ENCODE measurements at places on chromosomes 4 and X.

DNA sequence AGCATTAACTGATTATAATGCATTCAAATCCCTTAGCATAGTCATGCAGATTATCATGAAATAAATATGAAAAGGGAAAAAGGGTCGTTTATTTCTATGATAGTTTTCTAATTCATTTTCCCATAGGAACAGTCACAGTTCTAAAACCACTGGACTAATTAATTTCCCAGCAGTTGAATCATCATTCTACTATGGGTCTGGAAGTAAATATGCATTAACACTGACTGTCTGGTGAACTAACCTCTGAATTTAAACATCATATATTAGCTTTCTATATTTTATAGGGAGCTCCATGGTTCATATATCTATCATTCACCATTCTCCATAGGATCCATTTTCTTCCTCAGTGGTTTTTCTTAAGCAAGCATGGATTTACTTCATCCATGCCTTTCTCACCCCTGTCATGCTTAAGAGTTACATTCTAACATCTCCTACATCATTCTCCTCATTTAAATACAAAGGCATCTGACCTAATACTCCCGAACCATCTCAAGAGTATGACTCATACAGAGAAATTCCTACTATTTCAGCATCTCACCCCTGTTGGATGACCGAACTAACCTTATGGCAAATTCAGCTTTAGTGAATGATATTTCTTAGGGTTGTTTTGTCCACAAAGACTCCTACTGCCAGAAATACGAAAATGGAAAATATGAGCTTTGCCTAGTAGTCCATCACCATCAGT lies 198.7 kb upstream of the ADAMTS3 start:
- no peak for DNase-seq

- DNase-seq: no peak
These were observed 25.5 kb downstream of the MMAA start for GRCh38 chr4:145644699-145645098.

DNA sequence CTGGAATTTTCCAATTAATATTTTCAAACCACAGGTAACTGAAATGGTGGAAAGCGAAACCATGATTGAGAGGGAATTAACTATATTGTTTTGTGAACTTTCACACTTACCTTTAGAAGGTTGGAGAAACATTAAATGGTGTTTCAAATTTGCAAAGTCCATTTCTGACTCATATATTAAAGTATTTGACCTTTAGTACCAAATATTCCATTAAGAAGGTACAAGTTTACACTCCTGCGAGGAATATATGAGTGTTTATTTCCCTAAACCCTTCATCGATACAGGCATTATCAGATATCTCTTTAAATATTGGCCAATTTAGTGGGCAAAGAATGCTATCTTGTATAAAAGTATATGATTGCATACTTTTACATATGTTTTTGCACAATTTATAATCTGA lies 44.1 kb upstream of the NPNT start:
- DNase-seq: no peak

GRCh38 chrX:151901826-151902225 lies 10.9 kb upstream of the MAGEA4 start:
- no peak for DNase-seq

- no peak for DNase-seq
These were observed 336.6 kb downstream of the SLITRK2 start for GRCh38 chrX:146154191-146154590.

- DNase-seq: peak; percentile 5
These were observed 108.4 kb downstream of the LINC00632 start for GRCh38 chrX:140817943-140818342.

- no peak for DNase-seq
These were observed 84.0 kb downstream of the RTL9 start for GRCh38 chrX:110442635-110443034.

DNA sequence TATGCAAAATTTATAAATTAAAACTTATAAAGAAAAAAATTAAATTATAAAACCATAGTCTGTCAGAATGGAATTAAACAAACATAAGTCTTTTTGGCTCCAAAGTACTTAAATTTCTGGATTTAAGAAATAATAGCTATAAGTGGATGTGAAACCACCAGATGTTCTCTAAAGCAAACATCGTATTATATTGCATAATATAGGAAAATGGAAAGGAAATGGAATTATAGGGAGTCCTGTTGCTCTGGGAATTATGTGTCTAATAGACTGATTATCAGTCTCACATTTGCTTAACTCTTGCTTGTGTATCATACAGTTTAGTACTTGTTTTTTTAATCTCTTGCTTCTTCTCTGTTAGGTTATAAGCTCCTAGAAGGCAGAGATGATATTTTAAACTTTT lies 819.2 kb downstream of the RAPGEF2 start:
- no peak for DNase-seq

GRCh38 chr4:25320773-25321172 lies 8.2 kb downstream of the ZCCHC4 start:
- DNase-seq: no peak

GRCh38 chrX:4547213-4547836 lies 833.9 kb upstream of the PRKX start:
- DNase-seq: peak; percentile 53

GRCh38 chr4:176340871-176341685 lies 21.3 kb downstream of the SPCS3 start:
- peak; percentile 65 for DNase-seq

GRCh38 chrX:73940893-73941470 lies 363.0 kb upstream of the ZCCHC13 start:
- no peak for DNase-seq

GRCh38 chr4:134862116-134862515 lies 660.5 kb upstream of the PABPC4L start:
- no peak for DNase-seq

DNA sequence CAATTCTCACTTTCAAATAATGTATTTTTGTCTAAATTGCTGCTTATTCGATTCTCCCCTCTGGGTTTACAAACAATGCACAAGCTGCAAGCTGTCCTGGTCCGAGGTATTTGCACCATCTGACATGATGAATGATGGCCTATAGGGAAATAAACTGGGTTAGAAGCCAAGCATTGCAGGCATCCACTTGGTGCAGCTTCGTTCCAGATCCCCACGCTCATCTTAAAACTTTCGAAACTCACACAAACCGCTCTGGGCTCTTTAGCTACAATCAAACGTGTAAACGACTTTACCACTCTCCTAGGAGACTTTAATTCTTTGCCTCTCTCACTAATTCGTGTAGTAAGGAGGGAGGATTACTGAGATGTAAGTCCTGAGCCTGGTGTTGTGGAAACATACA lies 19.0 kb downstream of the PHKA2 start:
- DNase-seq: no peak

DNA sequence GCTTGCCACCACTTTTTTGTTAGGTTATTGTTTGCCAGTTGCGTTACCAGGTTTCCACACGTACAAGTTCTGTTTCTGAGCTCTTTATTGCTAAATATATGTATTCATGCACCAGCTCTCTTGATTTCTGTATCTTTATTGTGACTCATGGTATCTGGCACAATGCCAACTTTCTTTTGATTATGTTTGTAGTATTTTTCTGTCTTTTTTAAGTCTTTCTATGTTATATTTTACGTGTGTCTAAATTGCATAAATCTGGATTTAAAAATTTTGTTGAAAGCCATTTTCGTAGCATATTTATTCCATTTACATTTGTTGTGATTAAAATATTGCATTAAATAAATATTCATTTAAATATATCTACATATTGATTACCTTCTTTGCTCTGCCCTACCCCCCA lies 73.8 kb downstream of the KDM6A start:
- no peak for DNase-seq

GRCh38 chr4:8039853-8040252 lies 100.2 kb upstream of the AFAP1 start:
- peak; percentile 45 for DNase-seq

DNA sequence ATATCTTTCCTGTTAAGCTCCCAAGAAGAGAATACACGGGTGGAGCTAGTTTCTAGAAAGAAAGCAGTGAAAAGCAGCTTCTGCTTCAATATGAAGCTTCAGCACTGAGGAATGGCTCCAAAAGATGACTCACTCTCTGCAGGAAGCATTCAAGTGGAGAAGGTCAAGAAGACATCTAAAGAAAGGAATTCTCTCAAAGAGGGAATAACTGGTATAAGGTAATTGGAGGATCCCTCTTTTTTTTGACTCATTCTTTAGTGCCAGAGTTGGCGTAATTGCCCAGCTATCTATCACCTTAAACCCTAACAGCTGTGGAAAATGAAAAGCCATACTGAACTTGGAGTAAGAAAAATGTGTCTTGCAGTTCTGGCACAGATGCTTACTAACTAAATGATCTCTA lies 3.5 kb downstream of the EDA2R start:
- no peak for DNase-seq

- DNase-seq: no peak
These were observed 882.9 kb upstream of the SLIT2 start for GRCh38 chr4:19368800-19369199.

GRCh38 chr4:103324811-103325210 lies 126.7 kb upstream of the CENPE start:
- no peak for DNase-seq

GRCh38 chrX:103781706-103782105 lies 5.1 kb downstream of the PLP1 start:
- DNase-seq: no peak

DNA sequence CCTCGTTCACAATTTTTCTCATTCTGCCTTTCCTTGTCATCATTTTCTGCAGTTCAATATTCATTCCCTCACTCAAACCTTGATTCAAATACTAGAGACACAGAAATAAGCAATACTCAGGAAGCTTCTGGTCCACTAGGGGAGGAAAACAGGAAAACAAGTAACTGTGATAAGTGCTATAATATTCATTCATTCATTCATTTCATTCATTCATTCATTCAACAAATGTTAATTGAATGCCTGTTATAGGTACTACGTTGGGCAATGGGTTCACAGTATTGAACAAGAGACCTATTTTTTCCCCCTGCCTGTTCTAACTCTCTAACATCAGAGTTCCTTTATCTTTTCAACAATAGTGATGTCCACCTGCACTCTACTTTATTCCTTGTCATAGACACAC lies 104.0 kb downstream of the HDAC8 start:
- DNase-seq: no peak

GRCh38 chr4:141077611-141078225 lies 55.6 kb downstream of the RNF150 start:
- DNase-seq: no peak

DNA sequence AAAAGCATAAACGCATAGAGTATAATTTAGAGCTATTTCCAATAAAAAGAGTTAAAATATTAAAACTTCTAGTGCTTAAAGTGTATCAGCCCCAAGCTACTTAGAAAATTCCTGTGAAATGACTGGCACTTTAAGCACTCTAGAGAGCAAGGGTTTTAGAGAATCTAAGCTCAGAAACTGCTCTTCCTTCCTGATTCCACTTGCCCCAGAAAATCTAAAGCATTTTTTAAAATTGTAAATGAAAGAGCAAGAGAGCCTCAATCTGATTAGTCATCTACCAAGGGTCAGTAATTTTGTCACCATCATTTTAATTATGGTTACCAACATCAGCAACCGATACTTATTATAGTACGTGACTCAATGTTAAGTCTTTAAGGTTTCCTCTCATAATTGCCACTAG lies 25.0 kb downstream of the CTPS2 start:
- DNase-seq: no peak

DNA sequence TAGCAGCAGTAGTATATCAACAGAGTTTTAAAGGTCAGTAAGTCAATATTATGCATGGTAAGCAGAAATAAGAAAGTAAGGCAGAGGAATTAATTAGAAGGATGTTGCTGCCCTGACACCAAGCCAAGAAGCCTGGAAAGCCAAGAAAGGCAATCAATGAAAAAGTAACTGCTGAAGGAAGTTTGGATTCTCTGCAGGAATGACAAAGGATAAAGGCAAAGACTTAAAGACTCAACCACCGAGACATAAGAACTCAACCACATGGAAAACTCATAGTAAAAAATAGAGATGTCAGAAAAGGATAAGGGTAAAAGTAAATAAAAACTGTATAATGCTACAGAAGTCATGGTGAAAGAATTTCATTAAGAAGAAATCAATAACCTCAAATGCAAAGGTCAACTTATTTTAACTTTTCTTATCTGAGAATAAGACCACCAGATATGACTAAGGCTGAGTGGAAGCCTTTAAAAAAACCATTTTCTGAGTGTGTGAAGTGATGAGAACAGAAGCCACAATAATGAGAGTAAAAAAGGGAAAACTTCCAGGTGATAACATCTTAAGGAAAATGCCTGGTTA lies 55.2 kb downstream of the NEK1 start:
- no peak for DNase-seq

DNA sequence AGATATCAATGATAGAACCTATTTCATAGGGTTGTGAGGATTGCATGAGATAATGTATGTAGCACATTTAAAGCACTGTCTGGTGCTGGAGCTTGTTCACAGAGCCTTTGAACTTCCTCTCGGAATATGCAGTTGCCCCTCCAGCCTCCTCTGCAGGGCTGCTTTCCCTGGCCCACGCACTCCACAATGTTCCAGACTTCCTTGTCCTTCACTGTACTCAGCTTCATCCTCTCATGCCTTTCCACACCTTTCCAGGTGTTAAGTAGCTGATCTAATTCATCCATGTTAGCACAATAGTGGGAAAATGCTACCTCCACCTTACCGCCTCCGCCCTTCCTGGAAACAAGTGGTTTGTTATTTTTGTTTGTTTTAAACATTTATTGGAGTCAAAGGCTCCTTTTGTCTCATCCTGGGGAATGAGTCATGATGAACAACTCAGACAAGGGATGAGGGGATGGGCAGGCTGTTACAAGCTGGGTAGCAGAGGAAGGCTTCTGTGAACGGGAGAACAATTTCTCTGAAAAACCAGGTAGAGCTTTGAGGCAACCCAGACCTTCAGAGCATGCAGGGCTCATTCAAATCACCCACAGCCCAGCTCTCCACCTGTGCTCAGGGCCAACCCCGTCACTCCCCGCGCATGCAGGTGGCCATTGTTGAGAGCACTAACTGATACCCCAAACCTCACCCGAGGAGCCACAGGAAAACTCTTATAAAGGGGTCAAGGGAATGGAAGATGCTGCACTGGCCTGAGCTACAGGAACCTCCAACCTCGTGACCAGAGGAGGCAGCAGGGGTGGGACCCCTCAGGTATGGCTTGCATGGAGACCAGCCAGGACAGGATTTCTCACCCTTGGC lies 84.9 kb upstream of the TBL1X start:
- DNase-seq: no peak

DNA sequence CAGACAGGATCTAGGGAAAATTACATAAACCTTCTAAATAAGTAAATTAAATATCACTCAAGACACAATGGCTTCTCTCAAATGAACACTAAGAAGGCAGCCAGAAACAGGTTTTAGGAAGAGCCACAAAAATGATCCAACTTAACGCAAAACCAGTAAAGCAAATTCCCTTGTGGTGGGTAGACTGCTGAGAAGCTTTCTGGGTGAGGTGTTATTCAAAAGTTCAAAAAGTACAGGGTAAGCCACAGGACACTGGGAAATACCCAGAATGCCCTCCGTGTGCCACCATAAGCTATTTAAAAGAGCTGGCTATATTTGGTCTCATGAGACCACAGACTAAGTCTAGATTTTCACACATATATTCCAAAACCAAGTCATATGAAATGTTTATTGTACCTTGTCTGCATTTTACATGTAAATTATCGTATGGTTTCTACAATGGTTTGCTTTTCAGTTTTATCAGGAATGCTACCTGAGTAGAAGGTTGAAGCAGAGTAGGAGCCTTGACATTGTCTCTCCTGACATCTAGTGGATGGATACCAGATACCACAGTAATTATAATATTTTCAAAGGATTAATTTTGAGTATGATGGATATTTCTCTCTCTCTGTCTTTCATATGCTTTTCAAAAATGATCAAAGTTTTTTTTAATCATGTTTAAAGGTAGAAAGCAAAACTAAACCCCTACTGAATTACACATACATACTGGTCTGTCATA lies 109.3 kb upstream of the KLHL13 start:
- no peak for DNase-seq

GRCh38 chr4:141853091-141853764 lies 216.8 kb downstream of the IL15 start:
- no peak for DNase-seq

- DNase-seq: no peak
These were observed 106.7 kb downstream of the KIT start for GRCh38 chr4:54764476-54764875.

Measured in retina (tissue), 1 donor.